ENCODE measurements at places on chromosomes 3 and 15.

GRCh38 chr15:41828807-41829141, 882 bp downstream of the JMJD7 start:
- DNase-seq = no peak

DNA sequence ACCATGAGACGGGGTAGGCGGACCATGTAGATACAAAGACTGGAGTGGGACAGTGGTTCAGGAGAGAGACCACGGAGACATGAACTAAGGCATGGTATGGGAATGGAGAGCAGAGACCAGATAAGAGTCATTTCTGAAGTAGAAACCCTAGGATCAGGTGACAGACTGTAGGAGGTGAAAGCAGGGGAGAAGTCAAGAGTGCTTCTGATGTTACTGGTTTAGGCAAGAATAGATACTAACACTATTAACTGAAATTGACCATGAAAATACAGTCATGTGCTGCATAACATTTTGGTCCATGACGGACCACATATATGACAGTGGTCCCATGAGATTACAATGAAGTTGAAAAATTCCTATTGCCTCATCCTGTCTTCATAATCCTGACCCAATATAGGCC, 41.7 kb downstream of the RASGRP1 start:
- no peak for DNase-seq

- no peak for DNase-seq
These were observed 62.0 kb downstream of the TTBK2 start for GRCh38 chr15:42858540-42858939.

GRCh38 chr3:69328103-69328962, 57.6 kb downstream of the FRMD4B start:
- no peak for DNase-seq

- DNase-seq = no peak
These were observed 14.5 kb downstream of the MESP2 start for GRCh38 chr15:89790661-89791060.

DNA sequence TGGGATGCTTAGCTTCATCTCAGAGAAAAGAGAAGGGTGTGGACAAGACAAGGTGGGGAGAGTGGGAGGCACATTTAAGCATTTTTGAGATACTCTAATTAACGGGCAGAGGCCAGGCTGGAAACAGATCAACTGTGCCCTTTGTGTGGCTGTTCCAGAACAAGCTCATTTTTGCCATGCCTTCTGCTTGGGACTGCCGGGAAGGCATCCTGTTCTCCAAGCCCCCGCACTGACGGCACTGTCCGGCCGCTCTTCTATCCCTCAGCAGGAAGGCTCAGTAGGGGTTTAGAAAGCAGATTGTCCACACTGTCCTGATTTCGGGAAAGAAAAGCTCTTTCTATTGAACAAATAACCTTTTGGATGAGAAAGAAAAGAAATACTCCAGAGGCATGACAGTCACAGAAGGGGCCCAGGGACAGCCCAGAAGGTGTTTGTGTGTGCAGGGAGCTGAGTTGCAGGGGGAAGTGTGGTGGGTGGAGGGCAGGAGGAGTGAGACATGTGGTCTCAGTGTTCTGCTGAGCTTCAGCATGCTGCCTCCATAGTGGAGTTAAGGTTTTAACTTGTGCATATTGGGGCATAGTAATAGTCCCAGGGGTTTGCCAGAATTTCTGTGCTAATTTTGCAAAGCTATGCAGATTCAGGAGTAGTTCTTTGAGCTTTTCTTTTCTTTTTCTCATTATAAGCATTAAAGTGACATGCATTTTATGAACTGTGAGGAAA, 27.3 kb downstream of the SV2B start:
- DNase-seq = no peak

GRCh38 chr3:60081381-60082095, 1031.7 kb upstream of the CFAP20DC start:
- DNase-seq = no peak

- DNase-seq = peak; percentile 78
These were observed 3.8 kb downstream of the PLD1 start for GRCh38 chr3:171806200-171807128.

GRCh38 chr3:122797291-122797690, 2.4 kb downstream of the SLC49A4 start:
- no peak for DNase-seq

GRCh38 chr3:179336345-179336929, 11.1 kb upstream of the MFN1 start:
- no peak for DNase-seq

GRCh38 chr3:72453706-72454105, 394.5 kb downstream of the SHQ1 start:
- DNase-seq = peak; percentile 15

DNA sequence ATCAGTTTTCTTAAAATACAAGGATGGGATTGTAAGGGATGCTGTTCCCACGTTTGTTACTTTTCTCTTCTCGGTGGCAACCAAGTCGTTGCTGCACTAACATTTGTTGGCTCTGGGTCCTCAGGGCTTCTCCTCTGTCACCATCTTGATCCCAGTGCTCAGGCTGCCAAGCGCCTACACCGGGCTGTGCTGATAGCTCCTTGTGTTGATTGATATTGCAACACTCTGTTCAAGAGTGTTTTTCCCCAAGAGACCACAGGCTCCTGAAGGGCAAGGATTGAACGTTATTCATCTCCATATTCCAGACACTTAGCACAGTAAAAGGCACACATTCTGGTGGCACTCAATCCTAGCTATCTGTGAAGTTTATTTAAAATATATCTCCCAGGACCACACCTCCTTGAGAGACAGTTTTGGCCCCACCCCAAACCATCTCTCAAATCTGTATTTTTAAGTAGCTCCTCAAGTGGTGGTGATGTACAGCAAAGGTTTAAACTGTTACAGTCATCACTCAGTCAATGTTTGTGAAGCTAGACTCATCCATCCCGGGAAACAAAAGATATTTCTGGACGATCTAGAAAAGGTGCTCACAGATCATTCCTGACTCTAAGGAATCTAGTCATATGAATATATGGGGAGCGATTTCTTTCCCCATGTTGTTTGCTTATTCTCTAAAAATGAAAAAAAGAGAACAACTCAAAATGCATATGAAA, 38.5 kb upstream of the FOXP1 start:
- no peak for DNase-seq

GRCh38 chr3:1380926-1381646, 288.3 kb downstream of the CNTN6 start:
- DNase-seq = no peak

GRCh38 chr3:5473471-5473870, 286.0 kb downstream of the EDEM1 start:
- no peak for DNase-seq

- DNase-seq = no peak
These were observed 132.8 kb downstream of the LRIG1 start for GRCh38 chr3:66367979-66368378.

DNA sequence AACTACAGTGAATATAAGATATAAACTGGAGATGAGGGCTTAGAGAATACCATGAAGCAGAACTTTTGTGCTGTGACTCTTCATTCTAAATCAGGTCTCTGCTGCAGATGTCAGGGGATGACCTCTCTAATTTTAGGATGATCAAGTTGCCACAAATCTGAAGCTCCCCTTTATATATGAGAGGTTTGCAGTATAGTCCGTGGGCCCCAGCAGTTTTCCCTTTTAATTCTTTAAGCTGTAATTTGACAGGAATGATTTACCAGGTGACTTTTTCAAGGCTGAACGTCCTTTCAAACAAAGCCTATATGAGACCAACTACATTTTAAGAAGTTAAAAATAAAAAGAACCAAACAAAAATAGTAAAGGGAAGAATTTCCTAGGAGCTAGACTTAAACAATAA, 4.9 kb upstream of the PLOD2 start:
- DNase-seq = peak; percentile 21

GRCh38 chr3:10398341-10398740, 77.4 kb upstream of the SEC13 start:
- no peak for DNase-seq

DNA sequence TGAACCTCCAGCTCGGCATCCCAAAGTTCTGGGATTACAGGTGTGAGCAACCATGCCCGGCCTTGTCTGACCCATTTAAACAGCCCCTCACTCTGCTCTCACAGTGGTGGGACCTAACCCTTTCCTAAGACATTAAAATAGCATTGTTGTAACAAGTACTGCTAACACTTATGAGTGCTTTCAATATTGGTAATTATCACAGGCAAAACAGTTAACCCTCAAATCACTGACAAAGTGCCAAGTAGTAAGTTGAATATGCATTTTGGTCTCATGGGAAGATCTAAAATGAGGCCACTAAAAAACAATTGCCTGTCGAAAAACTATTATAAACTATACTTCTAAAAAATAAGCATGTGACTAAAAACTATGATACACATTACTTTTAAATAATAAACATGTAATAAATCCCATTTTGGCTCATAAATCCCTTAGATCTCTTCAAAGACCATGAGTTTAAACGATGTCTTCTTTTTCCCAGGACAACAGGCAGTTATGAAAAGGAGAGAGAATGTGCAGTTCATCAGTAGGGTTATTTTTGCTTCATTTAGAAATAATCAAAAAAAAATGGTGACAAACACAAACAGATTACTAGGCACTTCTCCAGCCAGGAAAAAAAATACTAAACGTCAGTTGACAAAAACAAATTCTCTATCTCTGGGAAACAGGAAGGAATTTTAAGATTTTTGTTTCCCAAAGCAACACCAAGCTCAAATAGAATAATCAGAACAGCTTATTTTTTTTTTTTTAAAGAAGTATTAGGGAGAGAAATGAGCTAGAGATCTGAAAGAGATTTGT, 95.4 kb downstream of the RFTN1 start:
- no peak for DNase-seq

DNA sequence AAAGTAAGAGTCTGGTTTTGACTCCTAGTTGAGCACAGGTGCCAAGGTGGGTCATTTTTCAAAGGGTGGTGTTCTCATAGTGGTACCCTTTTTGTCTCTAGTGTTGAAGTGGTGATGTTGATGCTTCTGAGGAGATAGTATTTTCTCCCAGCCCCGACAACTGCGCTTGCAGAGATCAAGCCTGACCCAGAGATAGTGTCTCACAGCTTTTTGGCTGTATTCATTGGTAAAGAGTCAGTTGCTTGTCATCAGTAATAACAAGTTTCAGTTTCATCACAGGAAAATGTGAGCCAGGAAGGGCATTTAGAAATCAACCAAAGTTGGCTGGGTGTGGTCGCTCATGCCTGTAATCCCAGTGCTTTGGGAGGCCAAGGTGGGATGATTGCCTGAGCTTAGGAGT, 139.3 kb downstream of the NFKBIZ start:
- peak; percentile 14 for DNase-seq

GRCh38 chr15:92807971-92808571, 92.1 kb upstream of the CHD2 start:
- DNase-seq = peak; percentile 35

GRCh38 chr3:128335621-128336296, 130.9 kb downstream of the DNAJB8 start:
- no peak for DNase-seq

DNA sequence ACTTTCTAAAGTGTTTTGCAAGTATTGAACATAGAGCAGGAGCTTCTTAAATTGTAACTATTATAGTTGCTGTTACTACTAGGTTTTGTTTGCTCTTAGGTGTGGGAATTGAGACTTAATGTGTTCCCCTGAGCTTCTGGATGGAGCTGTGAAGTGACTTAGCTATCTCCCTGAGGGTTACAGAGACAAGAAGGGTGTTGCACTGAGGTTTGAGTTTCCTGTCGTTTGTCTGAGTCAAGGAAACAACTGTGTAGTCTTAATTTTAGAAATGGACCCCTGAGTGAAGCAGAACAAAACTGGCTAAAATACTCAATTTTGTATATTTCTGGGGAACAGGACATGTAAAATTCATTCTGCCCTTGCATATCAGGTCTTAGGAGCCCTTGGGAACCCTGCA, 20.4 kb downstream of the TTC21A start:
- no peak for DNase-seq

DNA sequence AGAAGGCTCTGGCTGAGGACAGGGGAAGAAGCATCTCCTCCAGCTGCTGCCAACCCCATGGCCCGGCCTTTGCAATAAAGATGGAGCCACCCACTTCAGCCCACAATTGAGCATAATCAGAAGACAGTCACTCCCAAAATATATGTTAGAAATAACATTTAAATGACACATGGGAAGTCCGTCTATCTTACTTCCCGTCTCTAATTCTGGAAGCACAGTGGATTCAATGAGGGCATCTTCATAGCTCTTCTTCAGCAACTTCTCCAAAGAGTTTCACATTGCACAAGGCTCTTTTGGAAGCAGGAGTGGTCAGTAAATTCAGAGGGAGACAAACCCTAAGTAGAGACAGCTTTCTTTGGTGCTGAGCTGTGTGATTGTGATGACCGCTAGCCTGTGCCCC, 67.0 kb upstream of the SEC61A1 start:
- peak; percentile 16 for DNase-seq

- peak; percentile 59 for DNase-seq
These were observed 18.7 kb downstream of the RASGRF1 start for GRCh38 chr15:79071901-79072300.

GRCh38 chr3:67030785-67031740, 33.0 kb downstream of the KBTBD8 start:
- DNase-seq = no peak
